MCF 10A (cell line): ENCODE measurements at places on chromosomes 16 and 17. TPM values are rescaled to one million over a fixed set of nuclear protein-coding genes. Genes with fewer than 3 reads are reported as not detected.

The SYNGR3 gene
- 0.68 and 1.1 TPM in 2 replicates for total RNA-seq

The CD300LB gene
- not detected in 2 replicates for total RNA-seq

The SBK1 gene
- total RNA-seq = 0.14 and 0.25 TPM in 2 replicates

The SLC6A4 gene
- not detected in 2 replicates for total RNA-seq

The MPP3 gene
- 18.7 and 24.5 TPM in 2 replicates for total RNA-seq

The CLEC19A gene
- total RNA-seq = not detected in 2 replicates

DNA sequence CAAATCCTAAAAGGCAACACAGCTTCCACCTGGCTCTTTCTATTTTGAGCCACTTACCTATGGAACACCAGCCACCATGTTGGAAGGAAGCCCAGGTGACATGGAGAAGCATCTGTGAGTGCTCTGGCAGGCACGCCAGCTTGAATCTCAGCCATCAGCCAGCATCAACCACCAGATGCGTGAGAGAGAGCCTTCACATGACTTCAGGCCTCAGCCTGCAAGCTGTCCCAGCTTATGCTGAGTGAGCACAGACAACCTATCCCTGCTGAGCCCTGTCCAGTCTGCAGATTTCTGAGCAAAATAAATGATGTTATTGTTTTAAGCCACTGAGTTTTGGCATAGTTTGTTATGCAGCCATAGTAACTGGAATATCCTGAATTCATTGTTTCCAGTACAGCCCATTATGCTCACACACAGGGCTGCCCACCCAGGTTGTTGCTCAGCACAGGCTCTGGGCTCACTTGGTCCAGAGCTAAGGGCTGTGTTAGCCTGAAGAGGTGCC, 35.1 kb downstream of the TMEM238L start:
- no peak for DNase-seq

GRCh38 chr16:24836836-24837235, 8.9 kb upstream of the SLC5A11 start:
- no peak for DNase-seq

DNA sequence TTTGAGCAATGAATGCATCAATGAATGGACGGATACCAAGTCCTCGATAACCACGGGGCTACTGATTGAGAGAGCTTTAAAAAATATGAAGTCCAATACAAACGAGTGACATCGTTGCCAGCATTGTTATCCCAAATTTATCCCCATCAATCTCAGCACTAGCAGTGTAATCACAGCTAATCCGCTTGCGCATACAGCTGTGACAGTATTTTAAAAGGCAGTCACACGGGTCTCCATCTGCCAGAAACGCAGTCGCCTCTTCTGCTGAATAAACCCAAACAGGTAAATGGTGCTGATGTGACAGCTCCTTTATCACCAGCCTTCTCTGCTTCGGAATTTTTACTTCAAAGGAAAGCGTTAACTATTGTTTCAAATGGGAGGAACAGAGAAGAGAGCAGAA, 311.1 kb downstream of the XYLT1 start:
- no peak for DNase-seq

DNA sequence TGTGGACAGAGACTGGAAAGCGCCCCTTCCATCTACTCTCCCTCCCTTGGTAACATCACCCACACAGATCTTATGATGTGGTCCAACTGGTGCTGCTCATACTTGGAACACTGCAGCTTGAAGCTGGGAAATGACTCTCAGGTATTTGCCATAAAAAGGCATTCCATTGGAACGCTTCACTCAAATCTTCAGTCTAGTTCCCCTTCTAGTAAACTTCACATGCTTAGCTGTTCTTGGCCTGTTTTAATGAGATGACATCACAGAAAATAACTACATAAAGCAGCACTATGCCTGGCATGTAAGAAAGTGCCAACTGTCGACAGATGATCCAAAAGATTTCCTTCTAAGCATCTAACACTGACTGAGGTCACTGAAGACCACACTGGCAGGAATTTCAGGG, 9.3 kb downstream of the ZNF263 start:
- DNase-seq = no peak

- no peak for DNase-seq
Measured at GRCh38 chr16:2206420-2206779, 1.1 kb downstream of the MLST8 start.

GRCh38 chr16:56993204-56993603, 3.8 kb downstream of the NLRC5 start:
- DNase-seq = no peak

- DNase-seq = no peak
Measured at GRCh38 chr16:81866820-81867440, 87.8 kb downstream of the PLCG2 start.

- DNase-seq = no peak
Measured at GRCh38 chr16:4982056-4982867, 24.1 kb downstream of the SEC14L5 start.

DNA sequence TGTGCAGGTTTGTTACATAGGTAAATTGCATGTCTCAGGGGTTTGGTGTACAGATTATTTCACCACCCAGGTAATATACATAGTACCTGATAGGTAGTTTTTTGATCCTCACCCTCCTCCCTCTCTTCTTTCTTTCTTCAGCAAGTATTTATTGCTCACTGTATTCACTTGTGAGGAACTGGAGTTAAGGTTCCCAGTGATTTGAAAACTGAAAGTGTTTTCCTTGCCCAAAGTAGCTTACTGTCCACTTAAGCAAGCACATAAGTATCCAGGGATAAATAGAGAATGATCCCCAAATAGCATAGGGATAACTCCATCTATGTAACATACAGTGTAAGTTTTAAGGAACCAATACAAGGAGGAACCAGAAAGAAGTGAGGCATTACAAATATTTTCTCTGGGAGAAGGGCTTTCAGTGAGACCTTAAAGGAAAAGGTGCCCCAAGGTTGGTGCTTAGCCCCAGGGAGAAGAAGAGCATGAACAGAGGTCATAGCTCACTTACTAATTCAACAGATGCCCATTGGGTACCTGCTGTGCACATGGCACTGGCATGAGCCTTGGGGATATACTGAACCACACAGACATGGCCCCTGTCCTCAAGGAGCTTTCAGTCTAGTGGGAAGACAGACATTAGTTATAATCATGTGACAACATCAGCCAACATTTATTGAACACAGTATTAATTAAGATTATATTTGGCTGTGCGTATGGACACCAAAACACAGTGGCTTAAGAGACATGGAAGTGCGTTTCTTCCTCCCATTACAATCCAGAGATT, 17.0 kb downstream of the MYL4 start:
- no peak for DNase-seq

- no peak for DNase-seq
Measured at GRCh38 chr16:72302332-72302731, 130.4 kb upstream of the PMFBP1 start.

DNA sequence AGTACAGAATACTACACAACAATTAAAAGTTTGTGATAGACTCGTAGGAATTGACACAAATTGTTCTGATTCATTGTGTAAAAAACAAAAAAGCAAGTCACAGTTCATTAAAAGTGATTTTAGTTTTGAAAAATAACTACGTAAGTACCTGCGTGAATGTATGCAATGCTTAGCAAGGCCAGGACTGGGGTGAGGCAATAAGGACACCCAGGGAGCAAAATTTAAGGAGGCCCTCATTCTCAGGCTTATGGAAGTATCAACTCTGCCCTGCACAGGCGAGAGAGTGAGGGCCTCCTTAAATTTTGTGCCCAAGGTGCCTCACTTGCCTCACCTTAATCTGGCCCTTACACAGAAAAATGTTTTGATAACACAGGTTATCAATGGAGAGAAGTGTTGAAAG, 31.4 kb downstream of the NOG start:
- DNase-seq = peak; percentile 42

GRCh38 chr17:35163886-35164285, 16.3 kb downstream of the UNC45B start:
- DNase-seq = no peak
